Right lung (tissue), 10 donors: ENCODE measurements at places on chromosomes 16 and 17. TPM values are rescaled to one million over a fixed set of nuclear protein-coding genes. Genes with fewer than 3 reads are reported as not detected.

Gene TCAP
- polyA plus RNA-seq: 1.0 TPM

Gene AOC2
- 1.8 TPM for polyA plus RNA-seq

Gene NPIPA3
- 13.9 TPM for polyA plus RNA-seq

Gene FOXO3B
- polyA plus RNA-seq: 5.4 TPM

Gene BCL6B
- polyA plus RNA-seq: 29.3 TPM

Gene OR4D1
- 0.12 TPM for polyA plus RNA-seq

Gene GIT1
- polyA plus RNA-seq: 48.4 TPM

Gene PIPOX
- polyA plus RNA-seq: 1.8 TPM

Gene KRTAP4-11
- not detected for polyA plus RNA-seq

Gene VEZF1
- 105 TPM for polyA plus RNA-seq

Gene RGS9
- polyA plus RNA-seq: 14.3 TPM

Gene CHST5
- polyA plus RNA-seq: 0.44 TPM

Gene SEPTIN12
- polyA plus RNA-seq: not detected

Gene SP6
- 4.3 TPM for polyA plus RNA-seq

Gene KRT15
- 1.0 TPM for polyA plus RNA-seq

Gene SMIM5
- polyA plus RNA-seq: 2.3 TPM

Gene RNF222
- polyA plus RNA-seq: 0.05 TPM

Gene SLC13A2
- not detected for polyA plus RNA-seq

Gene DYNLRB2
- polyA plus RNA-seq: 8.3 TPM

Gene TMC8
- polyA plus RNA-seq: 6.9 TPM

Gene MT1E
- polyA plus RNA-seq: 21.5 TPM

Gene MMP15
- polyA plus RNA-seq: 40.9 TPM

Gene MT1H
- not detected for polyA plus RNA-seq

Gene PRDM7
- polyA plus RNA-seq: 0.68 TPM

Gene KRTAP9-2
- not detected for polyA plus RNA-seq

Gene XYLT2
- polyA plus RNA-seq: 15.9 TPM

Gene PHKB
- polyA plus RNA-seq: 91.3 TPM

Gene PPP1R1B
- 50.3 TPM for polyA plus RNA-seq

Gene PPP1R27
- polyA plus RNA-seq: 0.11 TPM

Gene NUBP1
- polyA plus RNA-seq: 27.1 TPM

Gene SYNGR3
- polyA plus RNA-seq: 0.46 TPM

Gene MYH13
- not detected for polyA plus RNA-seq

Gene TNFRSF17
- polyA plus RNA-seq: not detected

Gene FOXJ1
- 17.5 TPM for polyA plus RNA-seq

Gene SGF29
- polyA plus RNA-seq: 14.4 TPM

Gene CEP295NL
- polyA plus RNA-seq: 0.25 TPM

Gene ZP2
- polyA plus RNA-seq: 4.4 TPM
